ENCODE measurements at places on chromosomes 12 and 14.

- DNase-seq = peak; percentile 55
Measured at GRCh38 chr12:63940310-63941005, 96.0 kb downstream of the SRGAP1 start.

DNA sequence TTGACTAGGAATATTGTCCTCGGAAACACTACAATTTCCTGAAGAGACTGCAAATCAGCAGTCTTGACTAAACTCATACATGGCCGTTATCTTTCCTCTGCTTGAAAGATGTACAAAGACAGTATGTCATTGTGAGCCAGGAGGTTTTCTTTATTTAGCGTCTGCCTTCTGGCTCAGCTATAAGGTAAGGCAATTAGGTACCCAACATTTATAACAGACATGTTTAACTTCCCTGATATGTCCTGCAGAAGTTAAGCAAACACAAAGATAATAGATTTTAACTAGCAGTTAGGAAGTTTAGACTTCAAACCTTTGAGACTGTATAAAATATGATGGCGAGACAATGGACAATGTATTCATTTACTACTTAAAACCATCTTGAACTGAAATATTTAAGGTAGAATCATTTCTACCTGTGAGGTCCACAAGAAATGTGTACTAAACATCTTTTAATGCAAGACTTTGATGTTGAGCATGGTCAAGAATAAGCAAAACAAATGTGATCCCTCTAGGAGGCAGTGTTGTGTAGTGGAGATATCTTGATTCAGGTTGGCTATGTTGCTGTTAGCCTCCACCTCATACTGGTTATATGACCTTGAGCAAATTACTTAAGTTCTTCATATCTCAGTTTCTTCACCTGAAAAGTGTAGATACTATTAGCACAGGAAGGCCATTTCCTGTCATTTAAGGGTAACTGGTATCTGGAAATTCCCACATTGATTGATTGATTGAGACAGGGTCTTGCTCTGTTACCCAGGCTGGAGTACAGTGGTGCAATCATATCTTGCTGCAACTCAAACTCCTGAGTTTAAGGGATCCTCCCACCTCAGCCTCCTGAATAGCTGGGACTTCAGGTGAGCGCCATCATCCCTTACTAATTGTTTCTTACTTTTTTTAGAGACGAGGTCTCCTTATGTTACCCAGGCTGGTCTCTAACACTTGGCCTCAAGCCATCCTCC is 96.3 kb upstream of the EEA1 start:
- peak; percentile 13 for DNase-seq

- DNase-seq = no peak
Measured at GRCh38 chr12:91845365-91845764, 300.3 kb downstream of the BTG1 start.

DNA sequence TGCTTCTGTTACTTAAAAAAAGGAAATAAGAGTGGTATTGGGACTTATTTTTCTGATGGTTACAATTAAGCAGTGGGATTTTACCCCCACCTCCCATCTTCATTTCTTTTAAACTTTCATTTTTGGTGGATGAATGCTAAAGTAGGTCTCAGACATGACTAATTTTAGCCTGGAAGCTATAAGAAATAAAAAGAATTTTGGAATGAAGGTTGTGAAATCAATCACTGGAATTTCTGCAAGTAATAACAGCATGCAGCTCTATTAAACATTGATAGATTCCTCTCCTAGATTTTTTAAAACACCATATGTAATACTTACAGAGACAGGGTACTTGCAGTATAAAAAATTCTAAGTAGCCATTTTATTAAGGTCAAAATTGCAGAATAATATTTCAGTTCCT is 164.2 kb upstream of the CLEC14A start:
- no peak for DNase-seq

Data from NCI-H1105 (cell line).